ENCODE measurements at places on chromosomes 16 and 17.

DNA sequence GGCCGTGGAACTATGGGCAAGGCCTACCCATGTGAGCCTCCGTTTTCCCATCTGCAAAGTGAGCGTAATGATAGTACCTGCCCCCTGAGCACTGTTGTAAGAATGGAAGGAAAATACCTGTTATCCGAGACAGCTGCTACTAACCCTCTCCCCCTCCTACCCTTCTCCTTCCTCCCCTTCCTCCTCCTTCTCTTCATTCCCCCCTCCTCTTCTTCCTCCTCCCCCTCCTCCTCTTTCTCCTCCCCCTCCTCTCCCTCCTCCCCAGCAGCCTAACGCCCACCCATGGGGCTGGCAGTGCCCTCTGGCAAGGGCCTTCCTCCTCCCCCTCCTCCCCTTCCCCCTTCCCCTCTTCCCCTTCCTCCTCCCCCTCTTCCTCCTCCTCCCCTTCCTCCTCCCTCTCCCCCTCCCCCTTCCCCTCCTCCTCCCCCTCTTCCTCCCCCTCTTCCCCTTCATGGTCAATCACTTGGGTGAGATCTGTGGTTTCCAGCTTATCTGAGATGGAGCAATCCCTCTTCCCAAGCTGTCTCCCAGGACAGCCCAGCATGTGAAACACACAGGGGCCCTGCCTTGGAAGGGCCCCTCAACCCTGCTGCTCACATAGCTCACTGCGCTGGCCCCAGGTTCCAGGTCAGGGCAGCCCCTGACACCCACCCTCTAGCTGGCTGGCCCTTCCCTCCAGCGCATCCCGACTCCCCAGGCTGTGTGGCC, 6.4 kb downstream of the ZFPM1 start:
- DNase-seq: no peak

- no peak for DNase-seq
Observed at GRCh38 chr17:655618-656017, 59.0 kb downstream of the VPS53 start.

DNA sequence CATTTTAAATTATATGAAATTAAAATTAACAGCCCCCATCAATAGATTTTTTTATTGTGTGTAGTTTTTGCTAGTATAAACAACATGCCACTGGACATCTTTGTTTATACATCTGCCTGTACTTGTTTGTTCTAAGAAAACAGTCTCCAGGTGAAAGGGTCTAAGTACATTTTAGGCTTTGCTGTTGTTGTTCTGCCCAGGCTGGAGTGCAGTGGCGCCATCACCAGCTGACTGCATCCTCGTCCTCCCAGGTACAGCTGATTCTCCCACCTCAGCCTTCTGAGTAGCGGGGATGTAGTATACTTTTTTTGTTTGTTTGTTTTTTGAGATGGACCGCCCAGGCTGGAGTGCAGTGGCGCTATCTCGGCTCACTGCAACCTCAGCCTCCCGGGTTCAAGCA, 25.5 kb downstream of the C17orf58 start:
- no peak for DNase-seq

DNA sequence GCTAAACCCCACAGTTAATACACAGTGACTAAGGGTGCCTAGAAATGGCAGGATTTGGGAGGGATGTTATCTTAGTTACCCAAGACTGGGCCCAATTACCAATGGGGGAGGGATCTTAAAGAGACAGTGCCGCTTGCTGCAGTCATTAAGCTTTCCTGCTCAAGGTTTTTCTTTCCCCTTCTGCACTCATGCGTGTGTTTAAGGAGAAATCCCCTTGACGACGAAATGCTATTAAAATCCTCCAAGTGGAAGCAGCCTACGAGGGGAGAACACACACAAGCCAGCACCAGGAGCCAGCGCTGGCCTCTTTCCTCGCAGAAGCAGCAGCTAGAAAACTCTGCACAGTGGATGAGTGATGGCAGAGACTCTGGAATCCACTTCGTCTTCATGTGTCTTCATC, 22.0 kb downstream of the SALL1 start:
- no peak for DNase-seq

GRCh38 chr16:68486502-68487202, 38.3 kb upstream of the SMPD3 start:
- no peak for DNase-seq

- no peak for DNase-seq
Observed at GRCh38 chr16:28312327-28312726, 20.0 kb downstream of the SBK1 start.

GRCh38 chr17:62093188-62094155, 28.4 kb upstream of the MED13 start:
- DNase-seq: peak; percentile 30

DNA sequence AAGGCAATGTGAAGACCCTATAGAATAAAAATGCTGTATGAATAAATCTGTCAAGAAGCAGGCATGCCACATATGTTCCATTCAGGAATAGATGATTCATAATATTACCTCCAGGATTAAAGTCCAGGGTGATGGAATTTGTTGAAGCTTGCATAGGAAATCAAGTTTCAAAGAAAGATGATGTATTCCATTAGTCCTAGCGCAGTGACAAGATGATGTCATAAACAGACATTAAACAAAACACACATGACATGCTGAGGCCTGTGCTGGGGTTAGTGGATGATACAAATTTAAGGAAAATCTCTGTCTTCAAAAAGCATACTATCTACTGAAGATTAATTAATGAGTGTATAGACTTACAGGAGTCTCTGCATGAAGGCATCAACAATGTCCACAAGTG, 1025.2 kb downstream of the CDH11 start:
- no peak for DNase-seq

GRCh38 chr16:47029724-47030123, 56.2 kb upstream of the DNAJA2 start:
- DNase-seq: no peak

GRCh38 chr16:73697336-73697735, 599.3 kb upstream of the PSMD7 start:
- DNase-seq: no peak

DNA sequence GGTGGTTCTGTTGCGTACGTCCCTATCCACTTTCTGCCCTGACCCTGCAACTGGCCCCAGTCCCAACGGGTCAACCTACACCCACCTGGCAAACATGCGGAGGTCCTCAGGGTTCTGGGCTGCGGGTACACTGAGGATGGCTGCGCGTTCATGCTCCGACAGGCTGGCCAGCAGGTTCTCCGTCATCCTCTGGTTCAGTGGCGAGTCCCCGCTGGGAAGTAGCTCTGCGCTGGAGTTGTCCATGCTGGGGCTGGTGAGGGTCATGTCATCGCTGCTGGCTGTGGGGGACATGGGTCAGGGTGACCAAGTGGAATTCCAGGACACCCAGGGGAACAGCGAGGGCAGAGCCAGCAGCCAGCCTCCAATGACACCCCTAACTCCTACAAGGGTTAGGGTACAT, 10.6 kb downstream of the MPG start:
- no peak for DNase-seq

DNA sequence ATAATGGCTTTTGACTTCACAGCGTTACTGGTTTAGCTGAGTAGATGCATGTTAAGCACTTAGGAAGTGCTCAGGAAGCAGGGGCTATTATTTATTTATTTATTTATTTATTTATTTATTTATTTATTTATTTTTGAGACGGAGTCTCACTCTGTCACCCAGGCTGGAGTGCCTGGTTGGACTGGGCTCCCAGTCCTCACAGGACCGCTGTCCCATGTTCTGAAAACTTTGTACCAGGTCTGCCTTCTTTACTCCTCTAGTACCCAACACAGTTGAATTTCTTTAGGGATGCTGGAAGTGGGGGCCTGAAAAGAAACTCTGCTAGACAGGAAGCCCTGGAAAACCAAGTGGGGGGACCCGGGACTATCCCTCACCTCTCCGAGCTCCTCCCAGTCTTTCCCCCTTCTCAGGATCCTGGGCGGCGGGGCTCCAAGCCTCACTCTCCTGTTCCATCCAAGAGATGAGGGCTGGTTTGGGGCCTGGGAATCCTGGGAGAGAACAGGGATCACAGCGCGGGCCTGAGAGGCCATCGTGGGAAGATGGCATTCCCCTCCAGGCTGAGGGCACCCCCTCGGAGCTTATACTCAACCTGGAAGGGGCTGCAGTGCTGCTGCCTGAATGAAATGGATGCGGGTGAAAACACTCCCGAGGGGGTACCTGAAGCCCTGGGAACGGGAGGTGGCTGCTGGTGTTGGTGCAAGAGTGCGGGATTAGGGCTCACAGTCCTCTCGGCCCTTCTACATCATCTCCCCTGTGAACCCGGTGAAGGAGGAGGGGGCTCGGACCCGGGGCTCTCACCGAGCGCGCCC, 674 bp downstream of the ZNF688 start:
- DNase-seq: peak; percentile 25

GRCh38 chr16:57343221-57343620, 15.4 kb upstream of the CCL22 start:
- DNase-seq: no peak

DNA sequence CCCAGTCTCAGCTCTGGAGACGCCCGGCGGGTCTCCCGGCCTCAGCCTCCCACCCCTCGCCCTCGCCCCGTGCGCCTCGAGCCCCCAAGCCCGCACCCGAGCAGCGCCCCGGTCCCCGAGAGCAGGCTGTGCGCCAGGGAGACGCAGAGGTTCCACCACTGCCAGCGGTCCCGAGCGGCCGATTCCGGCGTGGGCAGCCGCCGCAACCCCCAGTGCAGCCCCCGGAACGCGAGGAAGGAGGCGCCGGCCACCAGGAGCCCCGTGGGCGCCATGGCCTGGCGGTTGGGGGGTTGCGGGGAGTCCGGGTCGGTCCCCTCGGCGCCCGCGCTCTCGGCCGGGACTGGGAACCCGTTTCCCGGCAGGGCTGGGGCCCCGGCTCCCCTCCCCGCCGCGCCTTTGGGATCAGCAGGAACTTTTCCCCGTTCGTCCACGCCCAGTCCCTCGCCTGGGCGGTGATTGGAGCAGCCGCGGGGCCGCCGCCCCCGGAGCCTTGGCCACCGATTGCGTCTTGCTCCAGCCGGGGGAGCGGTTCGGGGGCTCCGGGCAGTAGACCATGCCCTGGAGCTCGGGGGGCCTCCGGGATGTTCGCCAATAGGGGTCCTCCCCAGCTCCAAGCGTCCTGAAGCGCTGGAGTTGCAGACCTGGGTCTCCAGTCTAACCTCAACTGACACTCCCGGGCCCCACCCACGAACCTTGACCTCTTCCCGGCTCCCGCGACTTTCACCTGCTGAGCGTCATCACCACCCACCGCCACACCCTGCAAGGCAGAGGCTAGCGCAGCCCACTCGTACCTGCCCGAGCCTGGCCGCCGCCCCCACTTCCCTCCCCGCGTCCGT, at the start of gene TLCD2:
Gene TLCD2 (minus strand): TSS at position 407 of the 836 bp plus-strand sequence. CDS start 135 bp downstream, at position 272.
- DNase-seq: no peak

- no peak for DNase-seq
Observed at GRCh38 chr17:19386974-19387920, at the start of gene MFAP4. MFAP4 (minus strand) TSS chr17:19387190; CDS start chr17:19387155, 35 bp downstream.

DNA sequence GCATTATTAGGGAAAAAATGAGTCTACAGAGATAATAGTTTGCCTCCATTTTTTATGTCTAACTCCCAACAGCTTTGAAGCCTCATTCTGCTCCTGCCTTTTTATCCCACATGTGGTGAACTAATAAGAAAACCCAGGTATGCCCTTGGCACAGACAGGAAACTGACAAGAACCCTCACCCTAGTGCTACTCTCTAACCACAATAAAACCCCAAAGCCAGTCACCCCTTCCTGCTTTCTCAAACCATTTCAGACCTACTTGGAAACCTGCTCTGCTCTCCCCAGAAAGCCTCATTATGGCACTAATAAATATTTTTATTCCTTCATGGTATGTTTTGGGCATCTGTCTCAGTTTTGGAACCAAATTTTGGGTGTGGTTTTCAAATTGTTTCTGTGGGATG, 3.9 kb upstream of the MARVELD3 start:
- no peak for DNase-seq

GRCh38 chr17:9334536-9335446, 240.8 kb downstream of the STX8 start:
- DNase-seq: no peak

DNA sequence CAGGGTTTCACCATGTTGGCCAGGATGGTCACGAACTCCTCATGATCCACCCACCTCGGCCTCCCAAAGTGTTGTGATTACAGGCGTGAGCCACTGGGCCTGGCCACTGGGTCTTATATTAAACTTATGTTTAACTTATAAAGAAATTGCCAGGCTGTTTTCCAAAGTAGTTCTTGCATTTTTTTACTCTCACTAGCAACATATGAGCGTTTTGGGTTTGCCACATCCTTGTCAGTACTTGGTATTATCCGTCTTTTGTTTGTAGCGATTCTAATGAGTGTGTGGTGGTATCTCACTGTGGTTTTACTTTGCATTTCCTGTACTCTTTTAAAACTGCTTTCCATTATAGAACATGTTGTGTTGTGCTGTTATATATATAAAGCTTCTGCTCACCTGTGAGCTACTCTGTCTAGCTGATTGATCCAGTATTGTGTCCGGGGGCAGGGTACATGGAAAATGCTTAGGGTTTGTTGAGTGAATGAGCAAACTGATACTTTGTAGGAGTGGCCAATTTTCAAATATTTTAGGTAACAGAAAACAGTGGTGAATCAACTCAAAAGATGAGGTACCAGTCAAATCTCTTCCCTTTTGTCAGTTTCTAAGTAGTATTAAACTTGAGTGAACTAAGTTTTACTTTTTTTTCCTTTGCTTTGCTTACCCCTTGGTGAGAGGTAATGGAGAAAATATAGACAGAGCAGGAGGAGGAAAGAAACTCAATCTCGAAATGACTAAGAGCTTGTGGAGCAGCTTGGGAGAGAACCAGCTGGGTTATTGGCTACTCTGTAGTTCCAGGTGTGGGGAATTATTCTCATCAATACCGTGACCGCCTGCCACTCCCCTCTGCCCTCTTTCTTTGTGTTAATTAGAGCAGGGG, 75.8 kb downstream of the PITPNC1 start:
- DNase-seq: peak; percentile 19

DNA sequence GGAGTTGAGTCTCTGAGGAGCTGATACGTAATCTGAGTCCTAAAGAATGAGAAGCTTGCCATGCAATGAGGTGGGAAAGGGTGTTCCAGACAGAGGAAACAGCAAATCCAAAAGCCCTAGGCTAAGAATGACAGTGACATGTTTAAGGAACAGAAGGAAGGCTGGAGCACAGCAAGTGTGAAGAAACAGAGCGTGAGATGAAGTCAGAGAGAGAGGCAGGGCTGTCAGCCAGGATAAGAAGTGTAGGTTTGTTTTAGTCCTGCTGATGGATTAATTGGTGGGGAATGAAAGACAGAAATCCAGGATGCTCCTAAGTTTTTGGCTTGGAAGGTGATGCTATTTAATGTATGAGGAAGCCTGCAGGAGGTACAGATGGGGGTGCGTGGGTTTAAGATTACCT, 14.5 kb downstream of the MMP28 start:
- DNase-seq: no peak

DNA sequence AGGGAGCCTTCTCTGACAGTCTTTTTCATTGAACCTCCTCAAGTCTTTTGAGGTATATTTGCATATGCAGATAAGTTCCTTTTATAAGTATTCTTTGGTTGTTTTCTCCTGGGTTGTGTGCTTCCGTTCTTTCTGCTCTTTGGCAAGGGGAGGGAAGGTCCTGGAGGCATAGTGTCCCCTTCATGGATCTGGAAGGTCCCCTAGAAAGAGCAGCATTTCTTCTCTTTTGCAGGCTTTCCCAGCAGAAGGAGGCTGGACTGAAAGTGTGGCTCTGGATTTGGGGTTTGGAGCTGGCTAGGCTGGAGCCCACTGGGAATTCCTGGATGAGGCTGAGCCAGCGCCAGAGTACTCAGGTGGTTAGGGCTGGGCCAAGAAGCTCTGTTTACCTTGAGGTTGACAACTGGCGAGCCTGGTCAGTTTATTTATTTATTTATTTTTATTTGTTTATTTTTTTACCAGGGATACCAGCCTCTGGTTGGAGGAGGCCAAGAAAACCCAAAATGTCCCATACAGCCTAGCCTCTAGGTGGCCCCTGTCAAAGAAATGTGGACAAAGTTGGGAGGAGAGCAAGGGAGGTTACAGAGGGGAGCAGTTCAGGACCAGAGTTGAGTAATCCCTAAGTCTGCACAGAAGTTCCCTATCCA, 5.4 kb upstream of the TOP2A start:
- DNase-seq: peak; percentile 10
